Activated CD8-positive, alpha-beta memory T cell treated with anti-CD3 and anti-CD28 coated beads for 1 hour (primary cell): ENCODE measurements at places on chromosomes 6 and 20.

DNA sequence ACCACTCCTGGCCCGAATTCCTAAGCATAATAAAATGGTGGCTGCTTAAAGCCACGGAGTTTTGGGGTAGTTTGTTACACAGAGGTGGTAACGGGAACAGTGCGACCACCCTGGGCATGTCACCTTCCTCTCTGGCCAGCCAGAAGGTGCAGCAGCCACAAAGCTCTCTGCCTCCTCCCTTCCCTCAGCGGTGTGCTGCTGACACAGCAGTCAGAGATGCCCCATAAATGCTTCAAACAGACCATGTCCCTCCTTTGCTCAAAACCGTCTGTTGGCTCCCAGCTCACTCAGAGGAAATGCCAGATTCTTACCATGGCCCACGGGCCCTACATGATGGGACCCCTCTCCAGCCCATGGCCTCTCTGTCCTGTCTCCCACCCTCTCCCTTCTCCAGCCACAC is 12.1 kb upstream of the TCF15 start:
- no peak for DNase-seq

DNA sequence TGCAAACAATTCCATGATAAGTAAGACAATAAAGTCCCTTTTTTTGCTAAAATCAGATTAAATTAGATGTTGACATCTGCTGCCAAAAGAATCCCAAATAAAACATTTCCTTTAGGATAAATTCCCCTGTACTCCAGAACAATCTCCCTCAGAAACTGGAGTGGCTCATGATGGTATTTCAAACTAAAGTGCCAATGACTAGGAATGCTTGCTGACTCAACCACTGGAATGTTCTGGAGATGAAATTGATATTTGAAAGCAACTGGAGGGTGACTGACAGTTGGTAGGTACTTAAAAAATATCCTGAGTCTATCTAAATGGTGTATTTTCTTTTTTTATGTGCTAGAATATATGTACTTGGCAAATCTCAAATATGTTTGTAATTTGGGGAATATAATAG is 350.1 kb upstream of the TSHZ2 start:
- DNase-seq: no peak

DNA sequence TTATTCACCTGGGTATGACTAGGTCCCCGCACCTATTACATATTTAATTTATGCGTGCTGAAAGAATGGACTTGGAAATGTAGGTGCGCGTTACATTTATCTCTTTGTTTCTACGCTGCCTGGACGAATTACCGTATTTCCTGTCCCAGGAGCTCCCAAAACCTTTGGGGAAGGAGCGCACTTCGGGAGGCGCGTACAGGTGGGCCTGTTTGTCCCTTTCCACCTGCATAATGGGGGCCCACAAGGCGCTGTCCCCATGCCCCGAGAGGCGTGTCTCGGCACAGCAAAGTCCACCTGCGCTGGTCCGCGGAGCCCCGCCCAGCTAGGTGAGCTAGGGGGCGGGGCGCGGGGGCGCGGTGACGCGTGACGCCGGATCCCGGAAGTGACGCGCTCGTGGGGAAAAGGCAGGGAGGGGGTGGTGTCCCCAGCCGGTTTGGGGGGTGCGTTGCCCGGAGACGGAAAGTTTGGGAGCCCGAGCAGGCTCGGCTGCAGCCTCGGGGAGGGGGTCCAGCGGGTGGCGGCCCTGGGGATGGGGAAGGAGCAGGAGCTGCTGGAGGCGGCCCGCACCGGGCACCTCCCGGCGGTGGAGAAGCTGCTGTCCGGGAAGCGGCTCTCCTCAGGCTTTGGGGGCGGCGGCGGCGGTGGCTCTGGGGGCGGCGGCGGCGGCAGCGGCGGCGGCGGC is at the start of gene ANKS1A:
Gene ANKS1A, plus strand, starts transcription at position 382 of the 682 bp plus-strand sequence. Its CDS starts 148 bp downstream, at position 530.
- peak; percentile 80 for DNase-seq

DNA sequence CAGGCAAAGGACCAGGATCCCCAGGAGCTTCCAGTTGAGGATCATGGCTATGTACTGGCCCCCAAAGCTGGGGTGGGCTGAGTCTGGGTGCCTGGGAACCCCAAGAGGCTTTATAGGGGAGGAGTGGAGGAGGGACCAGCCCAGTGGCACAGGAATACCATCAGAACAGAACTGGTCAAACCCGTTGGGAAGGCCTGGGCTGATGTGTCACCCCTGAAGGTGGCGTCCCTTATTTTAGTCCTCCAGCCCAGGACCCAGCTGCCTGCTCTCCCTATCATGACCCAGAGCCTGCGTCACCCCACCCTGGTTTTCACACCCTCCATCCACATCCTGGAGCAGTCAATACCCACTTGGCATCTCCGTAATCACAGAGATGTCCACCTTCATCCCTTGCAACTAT is at the start of gene PSORS1C2:
Gene PSORS1C2, minus strand, starts transcription at position 85 of the 400 bp plus-strand sequence. Its CDS starts 40 bp downstream, at position 45.
- DNase-seq: no peak

GRCh38 chr6:124879110-124879991 is 82.9 kb upstream of the RNF217 start:
- DNase-seq: no peak
